GM23248 (cell line): ENCODE measurements at places on chromosomes 13 and 19. TPM values are rescaled to one million over a fixed set of nuclear protein-coding genes. Genes with fewer than 3 reads are reported as not detected.
A peak's percentile ranks its signal among the peaks of the same experiment; 100 is the strongest.

ZNF296 gene
- total RNA-seq, result 0.25 TPM in 1 of 2 replicates, not detected in the other

- no peaks in the 10 kb centered on the region for H3K36me3 ChIP-seq
- H3K4me3 ChIP-seq, result no peak overlapping the region
- H3K27ac ChIP-seq, result no peak overlapping the region
- DNase-seq, result no peak
Observed at GRCh38 chr13:21076253-21076652, 14.9 kb upstream of the LATS2 start.

DNA sequence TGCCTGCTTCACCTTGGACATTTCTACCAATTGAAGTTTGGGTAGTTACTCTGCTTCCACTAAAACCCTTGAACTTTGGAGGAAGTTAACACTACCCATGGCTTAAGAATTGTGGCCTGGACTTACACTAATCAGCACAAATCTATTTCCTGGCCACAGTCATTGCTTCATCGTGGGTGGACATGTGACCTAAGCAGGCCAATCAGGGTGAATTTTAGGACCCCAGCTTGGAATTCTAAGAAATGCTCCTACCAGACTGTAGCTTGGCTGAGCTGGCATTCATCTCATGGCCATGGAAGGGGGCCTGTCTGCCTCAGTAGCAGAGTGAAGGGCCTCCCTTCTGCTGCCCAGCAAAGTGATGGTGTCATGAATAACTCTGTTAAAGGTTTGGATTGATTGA is 58.3 kb upstream of the SLC15A1 start:
- peaks cover 6% of the 10 kb centered on the region for H3K4me1 ChIP-seq
- H3K4me3 ChIP-seq, result no peak overlapping the region
- no peak overlapping the region for H3K27ac ChIP-seq

DNA sequence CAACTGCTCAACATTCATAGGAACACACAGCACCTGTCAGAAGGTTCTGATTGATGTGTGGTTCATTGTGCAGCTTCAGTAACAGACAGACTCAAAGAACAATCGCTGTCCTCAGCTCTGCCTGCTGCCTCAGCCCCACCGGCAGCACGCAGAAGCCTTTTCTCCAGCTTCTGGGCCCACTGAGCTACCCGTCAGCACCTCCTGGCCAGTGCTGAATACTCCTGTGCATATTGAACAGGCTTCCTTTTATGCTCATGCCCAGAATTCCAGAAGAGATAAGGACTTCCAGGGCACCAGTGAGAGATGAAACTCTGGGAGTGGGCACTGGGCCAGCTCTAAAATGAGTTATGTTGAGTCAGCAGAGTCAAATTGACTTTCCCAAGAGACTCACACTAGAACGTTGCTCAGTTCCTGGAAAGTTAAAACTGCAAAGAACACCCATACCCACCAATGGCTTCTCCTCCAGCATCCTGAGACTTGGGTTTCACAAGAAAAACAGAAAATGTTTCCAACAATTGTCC is 119.3 kb downstream of the COL4A1 start:
- H3K4me3 ChIP-seq, result no peak overlapping the region
- peaks cover 8% of the 10 kb centered on the region; the same call in 1 of the 2 replicates for H3K4me1 ChIP-seq
- H3K27me3 ChIP-seq, result no peaks in the 10 kb centered on the region
- H3K36me3 ChIP-seq, result peaks cover 10% of the 10 kb centered on the region

DNA sequence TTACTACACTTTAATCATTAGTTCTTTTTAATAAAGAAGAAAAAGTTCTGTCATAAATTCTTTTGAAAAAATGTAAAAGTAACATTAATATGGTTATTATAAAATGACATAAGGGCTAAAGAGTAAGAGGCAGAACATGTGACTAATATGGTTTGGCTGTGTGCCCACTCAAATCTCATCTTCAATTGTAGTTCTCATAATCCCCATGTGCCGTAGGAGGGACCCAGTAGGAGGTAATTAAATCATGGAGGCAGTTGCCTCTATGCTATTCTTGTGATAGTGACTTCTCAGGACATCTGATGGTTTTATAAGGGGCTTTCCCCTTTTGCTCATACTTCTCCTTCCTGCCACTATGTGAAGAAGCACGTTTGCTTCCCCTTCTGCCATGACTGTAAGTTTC is 104.5 kb downstream of the UGGT2 start:
- peak; percentile 4 for DNase-seq
- no peaks in the 10 kb centered on the region; the same call in 1 of the 2 replicates for H3K36me3 ChIP-seq
- no peaks in the 10 kb centered on the region for H3K27me3 ChIP-seq
- no peak overlapping the region for H3K4me3 ChIP-seq
- H3K4me1 ChIP-seq, result no peaks in the 10 kb centered on the region

DNA sequence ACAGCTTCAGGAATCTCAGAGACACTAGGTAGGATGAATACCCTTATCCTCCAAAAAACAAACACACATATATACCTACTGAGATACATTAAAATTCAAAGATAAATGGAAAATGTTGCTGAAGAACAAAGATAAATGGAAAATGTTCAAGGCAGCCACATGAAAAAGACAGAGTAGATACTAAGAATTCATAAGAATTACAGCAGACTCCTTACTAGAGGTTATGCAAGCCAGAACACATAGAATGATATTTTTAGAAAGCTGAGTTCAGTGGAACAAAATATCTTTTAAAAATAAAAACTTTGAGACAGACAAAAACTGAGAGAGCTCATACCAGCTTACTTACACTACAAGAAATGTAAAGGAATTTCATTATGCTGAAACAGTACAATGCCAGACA is 35.6 kb downstream of the UCHL3 start:
- no peak overlapping the region for H3K27ac ChIP-seq
- peaks cover 10% of the 10 kb centered on the region; the same call in 1 of the 2 replicates for H3K4me1 ChIP-seq
- H3K4me3 ChIP-seq, result no peak overlapping the region
- H3K36me3 ChIP-seq, result peaks cover 15% of the 10 kb centered on the region

ZIC2 gene
- not detected in 2 replicates for total RNA-seq

KLK8 gene
- total RNA-seq, result not detected in 2 replicates

- no peak overlapping the region for H3K4me3 ChIP-seq
- H3K27ac ChIP-seq, result no peak overlapping the region
- no peak for DNase-seq
- no peaks in the 10 kb centered on the region for H3K27me3 ChIP-seq
- no peaks in the 10 kb centered on the region for H3K36me3 ChIP-seq
Observed at GRCh38 chr13:68023838-68024581, 793.9 kb upstream of the PCDH9 start.

PRR22 gene
- total RNA-seq, result 0.25 TPM in 1 of 2 replicates, not detected in the other

GRCh38 chr13:39688699-39689405 is 33.4 kb downstream of the COG6 start:
- no peak overlapping the region for H3K4me3 ChIP-seq
- H3K4me1 ChIP-seq, result 0 out of 2 replicates have a peak, but pooled peaks cover 6% of the 10 kb centered on the region
- DNase-seq, result peak; percentile 23
- no peaks in the 10 kb centered on the region for H3K27me3 ChIP-seq
- H3K27ac ChIP-seq, result no peak overlapping the region
